ENCODE measurements at places on chromosomes 3 and 15.

DNA sequence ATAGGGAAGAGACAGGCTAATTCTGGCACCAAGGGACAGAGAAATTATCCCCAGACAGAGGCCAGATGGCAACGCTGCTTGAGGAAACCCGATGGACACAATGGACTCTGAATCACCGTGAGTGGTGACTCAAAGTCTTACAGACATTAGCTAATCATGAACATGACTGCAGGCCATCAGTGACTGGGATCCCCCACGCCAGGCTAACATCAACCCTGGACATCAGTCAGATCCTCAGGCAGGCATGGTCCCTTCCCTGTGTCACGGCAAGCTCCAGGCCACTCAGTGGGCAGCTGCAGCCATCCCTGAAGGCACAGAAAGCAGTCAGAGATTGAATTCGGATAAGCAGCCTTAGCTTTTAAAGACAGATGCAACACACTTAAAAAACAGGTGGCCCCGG lies 23.8 kb upstream of the OXTR start:
- no peak for DNase-seq

- DNase-seq, result no peak
These were observed 183.1 kb downstream of the CHST2 start for GRCh38 chr3:143302638-143303171.

DNA sequence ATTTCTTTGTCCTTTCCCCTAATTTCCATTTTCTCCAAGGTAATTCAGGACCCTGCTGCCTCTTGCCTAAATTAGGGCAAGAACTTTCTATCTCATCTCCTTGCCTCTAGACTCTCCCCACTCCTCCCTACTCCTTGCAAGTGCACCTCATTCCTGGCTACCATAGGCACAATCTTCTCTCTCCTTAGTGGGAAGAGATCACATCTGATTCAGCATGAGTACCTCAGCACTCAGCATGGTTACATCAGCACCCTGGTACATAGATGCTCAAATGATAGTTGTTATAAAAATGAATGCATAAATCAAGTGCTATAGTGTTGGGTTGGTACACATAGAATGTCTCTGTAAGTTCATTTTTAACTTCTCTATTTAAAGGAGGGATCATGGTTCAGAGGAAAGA lies 313.4 kb upstream of the RASGRP1 start:
- DNase-seq, result no peak

DNA sequence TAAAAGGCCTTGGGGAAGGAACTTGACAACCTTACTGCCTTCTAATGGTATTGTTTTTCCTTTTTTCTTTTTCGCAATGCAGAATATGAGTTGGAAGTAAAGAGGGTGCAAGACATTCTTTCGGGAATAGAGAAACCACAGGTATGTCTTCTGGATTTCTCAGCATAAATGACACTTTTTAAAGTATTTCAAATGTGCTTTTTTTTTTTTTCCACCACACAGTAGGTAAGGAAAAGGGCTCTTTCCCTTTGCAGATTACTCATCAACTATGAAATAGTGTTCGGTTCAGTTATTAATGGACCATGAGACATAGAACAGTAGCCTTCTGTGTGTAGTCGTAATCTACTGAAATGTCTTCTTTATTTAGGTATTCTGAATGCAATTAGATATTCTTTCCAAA lies 162.4 kb downstream of the GHSR start:
- DNase-seq, result no peak

- no peak for DNase-seq
These were observed 49.7 kb downstream of the PDHB start for GRCh38 chr3:58383904-58384303.

Measured in nephron progenitor cell (in vitro differentiated cells).